Bronchial epithelial cell (primary cell): ENCODE measurements at places on chromosomes 1 and 21. TPM values are rescaled to one million over a fixed set of nuclear protein-coding genes. Genes with fewer than 3 reads are reported as not detected.
A peak's percentile ranks its signal among the peaks of the same experiment; 100 is the strongest.

DNA sequence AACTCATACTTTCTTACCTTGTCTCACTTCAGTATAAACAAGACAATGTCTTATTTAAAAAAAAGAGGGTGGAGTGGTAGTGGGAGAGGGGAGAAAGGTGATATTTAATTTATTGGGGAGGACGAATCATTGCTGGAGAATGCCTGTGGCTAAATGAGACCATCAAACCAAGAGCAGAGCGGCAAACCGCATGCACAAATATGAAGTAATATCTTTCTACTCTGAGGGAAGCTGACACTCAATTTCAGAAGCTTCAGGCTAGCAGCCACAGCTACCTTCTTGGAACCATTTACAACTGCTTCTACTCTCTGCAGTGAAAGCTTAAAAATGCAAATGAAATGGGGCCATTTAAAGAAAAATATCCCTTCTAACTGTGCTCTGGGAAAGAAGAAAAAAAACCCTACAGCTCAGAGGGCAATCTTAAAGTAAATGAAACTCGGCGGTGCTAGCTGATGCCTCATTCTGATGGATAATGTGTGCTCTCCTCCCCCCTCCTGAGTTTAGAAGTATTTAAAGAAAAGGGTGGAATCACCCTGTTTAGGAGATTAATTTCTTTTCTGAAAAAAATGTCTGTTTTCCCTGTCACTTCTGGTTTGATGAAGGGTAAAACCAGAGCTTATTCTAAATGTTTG lies 178.2 kb upstream of the CAMK1G start:
- peak; percentile 69 for DNase-seq

OR10K1 gene
- total RNA-seq, result not detected in 2 replicates

- DNase-seq, result peak; percentile 61
These were observed 143.7 kb downstream of the DNM3 start for GRCh38 chr1:171984850-171985485.

SYTL1 gene
- 31.9 and 86.3 TPM in 2 replicates for total RNA-seq

COL8A2 gene
- total RNA-seq, result 1.6 and 3.3 TPM in 2 replicates

SLC19A1 gene
- total RNA-seq, result 2.2 and 4.5 TPM in 2 replicates

DNA sequence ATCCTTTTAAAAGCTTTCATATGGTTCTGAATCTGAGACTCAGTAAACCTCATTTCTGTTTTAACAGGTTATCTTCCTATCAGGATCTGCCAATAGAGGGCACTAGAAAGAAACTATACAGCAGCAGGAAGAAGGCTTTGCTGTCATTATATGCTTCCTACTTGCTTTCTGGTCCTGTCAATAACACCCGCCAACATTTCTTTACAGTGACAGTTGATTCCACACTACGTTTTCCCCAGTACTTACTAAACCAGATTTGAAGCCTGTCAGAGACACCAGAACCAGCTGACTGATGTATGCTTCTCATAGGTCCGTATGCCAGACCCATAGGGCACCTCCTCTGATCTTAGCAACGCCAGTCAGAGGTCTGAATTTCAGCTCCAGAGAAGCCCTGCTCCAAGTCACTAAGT lies 341.0 kb upstream of the NEGR1 start:
- peak; percentile 48 for DNase-seq

PTPRU gene
- total RNA-seq, result 40.8 and 53.2 TPM in 2 replicates

GRCh38 chr1:204516180-204516879 lies at the start of gene MDM4:
TSS of gene MDM4 (plus strand) at chr1:204516406. CDS start at chr1:204525519, 9,113 bp downstream.
- DNase-seq, result peak; percentile 91

MFAP2 gene
- total RNA-seq, result 7.9 and 23.3 TPM in 2 replicates

- DNase-seq, result no peak
These were observed 136.8 kb downstream of the TYW3 start for GRCh38 chr1:74869702-74870101.

SMPDL3B gene
- 2.4 and 2.7 TPM in 2 replicates for total RNA-seq

GRCh38 chr21:23394458-23394857 lies 2212.8 kb downstream of the MRPL39 start:
- DNase-seq, result no peak

- no peak for DNase-seq
These were observed 37.7 kb downstream of the SH3BGR start for GRCh38 chr21:39489380-39489924.

DNA sequence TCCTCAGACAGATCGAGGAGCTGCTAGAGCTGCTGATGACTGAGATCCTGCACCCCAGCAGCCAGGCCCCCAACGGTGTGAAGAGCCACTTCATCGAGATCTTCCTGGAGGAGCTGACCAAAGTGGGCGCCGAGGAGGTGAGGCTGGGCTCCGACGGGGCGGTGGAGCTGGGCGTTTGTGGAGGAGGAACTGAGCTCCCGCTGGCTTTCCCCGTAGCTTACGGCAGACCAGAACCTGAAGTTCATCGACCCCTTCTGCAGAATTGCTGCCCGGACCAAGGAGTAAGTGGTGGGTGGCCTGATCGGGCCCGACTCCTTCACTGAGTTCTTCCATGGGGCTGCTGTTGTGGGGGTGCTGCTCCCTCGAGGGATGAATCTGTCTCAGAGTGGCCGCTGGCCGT lies 8.0 kb downstream of the RRP1 start:
- no peak for DNase-seq

- no peak for DNase-seq
These were observed 15.8 kb downstream of the KCNQ4 start for GRCh38 chr1:40799351-40799867.

DNA sequence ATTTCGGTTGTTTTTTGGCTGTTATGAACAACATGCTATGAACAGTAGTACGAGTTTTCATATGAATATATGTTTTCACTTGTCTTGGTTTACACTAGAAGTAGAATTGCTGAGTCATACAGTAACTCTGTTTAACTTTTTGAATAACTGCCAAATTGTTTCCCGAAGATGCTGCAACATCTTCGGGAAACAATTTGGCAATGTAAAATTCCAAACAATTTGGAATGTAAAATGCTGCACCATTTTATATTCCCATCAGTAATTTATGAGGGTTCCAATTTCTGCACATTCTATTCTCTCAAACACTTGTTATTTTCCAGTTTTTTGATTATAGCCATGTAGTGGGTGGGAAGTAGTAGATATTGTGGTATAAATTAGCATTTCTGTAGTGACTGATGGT lies 11.6 kb downstream of the PCBP3 start:
- DNase-seq, result peak; percentile 8

- DNase-seq, result no peak
These were observed 796.9 kb downstream of the ADGRL2 start for GRCh38 chr1:82597649-82598048.

DNA sequence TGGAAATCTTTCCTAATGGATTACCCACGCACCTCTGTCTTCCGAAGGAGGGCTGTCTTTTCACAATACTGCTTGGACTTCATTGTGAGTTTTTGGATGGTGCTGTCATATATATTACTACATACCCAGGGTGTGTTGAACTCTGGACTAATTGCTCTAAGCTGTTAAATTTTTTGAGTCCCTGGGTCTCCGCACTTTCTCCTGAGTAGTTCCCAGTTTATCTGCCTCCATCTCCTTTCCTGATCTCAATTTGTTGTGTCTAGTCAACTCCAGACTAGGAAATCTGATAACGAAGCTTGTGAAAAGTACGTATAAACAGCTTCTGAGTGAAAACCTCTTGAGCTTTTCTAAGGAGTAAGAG lies 211.1 kb downstream of the ROR1 start:
- no peak for DNase-seq

OR2L8 gene
- total RNA-seq, result not detected in 2 replicates

GRCh38 chr1:161351482-161351881 lies 16.2 kb downstream of the CFAP126 start:
- no peak for DNase-seq
